ENCODE measurements at places on chromosomes 11 and 22.

DNA sequence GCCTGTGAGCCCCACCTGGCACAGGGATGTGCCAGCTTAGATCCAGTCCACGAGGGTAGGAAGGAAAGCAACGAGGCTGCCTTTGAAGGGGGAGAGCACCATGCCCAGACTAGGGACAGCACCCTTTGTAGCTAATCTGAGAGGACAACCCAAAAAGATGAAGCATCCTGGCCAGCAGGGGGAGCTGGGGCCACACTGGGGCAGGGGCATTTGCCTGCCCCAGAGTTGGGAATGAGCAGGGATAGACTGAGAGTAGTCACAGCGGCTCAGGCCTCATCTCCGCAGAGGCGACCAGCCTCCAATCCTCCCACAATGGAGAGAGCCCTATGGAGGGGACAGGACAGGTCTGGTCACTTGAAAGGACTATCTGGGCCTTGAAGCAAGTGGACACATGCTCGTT lies 16.4 kb downstream of the LMO1 start:
- H3K4me3 ChIP-seq: no peak overlapping the region
- DNase-seq: peak; percentile 28
- H3K4me1 ChIP-seq: no peaks in the 10 kb centered on the region
- no peak overlapping the region for H3K27ac ChIP-seq

- no peak overlapping the region for H3K4me3 ChIP-seq
- H3K4me1 ChIP-seq: no peaks in the 10 kb centered on the region
- DNase-seq: no peak
- H3K27me3 ChIP-seq: peaks cover 5% of the 10 kb centered on the region
- H3K36me3 ChIP-seq: no peaks in the 10 kb centered on the region
Measured at GRCh38 chr11:36774603-36775002, 176.6 kb upstream of the RAG2 start.

GRCh38 chr11:111452817-111453552 lies 59.2 kb downstream of the BTG4 start:
- H3K4me3 ChIP-seq: no peak overlapping the region
- H3K27me3 ChIP-seq: peaks cover 9% of the 10 kb centered on the region
- no peak for DNase-seq
- H3K36me3 ChIP-seq: no peaks in the 10 kb centered on the region
- no peak overlapping the region for H3K27ac ChIP-seq
- peaks cover 12% of the 10 kb centered on the region for H3K4me1 ChIP-seq

DNA sequence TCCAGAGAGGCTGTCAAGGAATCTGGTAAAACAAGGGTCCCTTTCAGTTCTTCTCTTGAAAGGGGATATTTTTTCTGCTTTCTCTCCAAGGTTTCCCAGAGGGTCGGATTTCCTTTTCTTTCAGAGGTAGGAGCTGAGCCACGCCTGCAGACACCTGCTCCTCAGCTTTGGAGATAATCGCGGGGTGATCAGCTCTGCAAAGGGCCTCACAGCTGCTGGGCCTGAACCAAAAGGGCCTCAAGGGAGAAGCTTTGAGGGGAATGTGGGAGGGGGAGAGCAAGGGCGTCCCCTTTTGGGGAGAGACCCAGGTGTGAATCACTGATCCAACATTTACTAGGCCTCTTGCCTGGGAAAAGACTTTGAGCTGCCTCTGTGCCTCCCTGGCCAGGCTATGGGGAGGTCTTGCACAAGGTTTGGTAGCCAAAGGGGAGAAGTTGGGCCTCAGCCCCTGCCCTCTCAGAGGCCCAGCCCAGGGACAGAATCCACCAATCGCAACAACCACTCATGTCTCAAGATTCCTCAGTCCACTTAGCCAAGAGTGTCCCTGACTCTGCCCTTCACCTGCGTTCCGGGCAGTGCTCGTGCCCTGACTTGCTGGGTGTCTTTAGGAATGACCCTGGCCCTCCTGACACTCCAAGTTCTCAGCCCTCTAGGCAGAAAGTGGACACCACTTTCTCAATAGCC lies 14.0 kb upstream of the TP53I11 start:
- H3K36me3 ChIP-seq: no peaks in the 10 kb centered on the region
- DNase-seq: no peak
- H3K27me3 ChIP-seq: no peaks in the 10 kb centered on the region

- H3K27me3 ChIP-seq: peaks cover 42% of the 10 kb centered on the region
- DNase-seq: no peak
- H3K4me3 ChIP-seq: no peak overlapping the region
- no peak overlapping the region for H3K27ac ChIP-seq
- H3K4me1 ChIP-seq: no peaks in the 10 kb centered on the region
- no peaks in the 10 kb centered on the region for H3K36me3 ChIP-seq
Measured at GRCh38 chr11:12016246-12016645, 7.8 kb upstream of the DKK3 start.

- DNase-seq: no peak
- no peak overlapping the region for H3K4me3 ChIP-seq
- no peaks in the 10 kb centered on the region for H3K36me3 ChIP-seq
- H3K27me3 ChIP-seq: no peaks in the 10 kb centered on the region
Measured at GRCh38 chr11:109911488-109911887, 181.7 kb upstream of the ZC3H12C start.

DNA sequence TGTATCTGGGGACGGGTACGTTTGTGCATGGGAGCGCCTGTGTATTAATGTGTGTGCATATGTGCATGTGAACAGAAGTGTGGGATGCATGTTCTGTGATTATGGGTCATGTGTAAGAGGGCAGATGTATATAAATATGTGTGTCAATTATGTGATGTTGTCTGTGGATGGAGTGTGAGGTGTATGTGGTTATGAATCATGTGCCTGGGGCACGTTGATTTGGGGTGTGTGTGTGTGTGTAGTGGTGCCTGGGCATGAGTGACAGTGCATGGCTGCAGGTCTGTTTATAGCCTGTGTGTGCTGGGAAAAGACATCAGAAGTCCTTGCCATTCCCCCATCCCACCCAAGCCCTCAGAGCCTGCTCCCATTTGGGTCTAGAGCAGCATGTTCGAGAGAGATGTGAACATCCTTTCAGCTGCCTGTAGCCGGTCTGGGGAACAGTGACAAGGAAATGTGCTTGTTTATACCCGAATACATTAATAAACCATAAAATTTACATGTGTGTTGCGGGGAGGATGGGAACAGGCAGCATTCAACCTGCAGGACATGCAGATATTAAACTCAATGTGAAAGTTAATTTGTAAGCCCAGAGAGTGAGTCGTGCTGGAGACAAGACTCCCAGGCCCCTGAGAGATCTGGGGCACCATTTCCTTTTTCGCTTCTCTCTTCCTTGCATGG lies 129.0 kb downstream of the NECTIN1 start:
- no peaks in the 10 kb centered on the region for H3K36me3 ChIP-seq
- no peak for DNase-seq
- H3K27ac ChIP-seq: no peak overlapping the region
- peaks cover 11% of the 10 kb centered on the region for H3K27me3 ChIP-seq

DNA sequence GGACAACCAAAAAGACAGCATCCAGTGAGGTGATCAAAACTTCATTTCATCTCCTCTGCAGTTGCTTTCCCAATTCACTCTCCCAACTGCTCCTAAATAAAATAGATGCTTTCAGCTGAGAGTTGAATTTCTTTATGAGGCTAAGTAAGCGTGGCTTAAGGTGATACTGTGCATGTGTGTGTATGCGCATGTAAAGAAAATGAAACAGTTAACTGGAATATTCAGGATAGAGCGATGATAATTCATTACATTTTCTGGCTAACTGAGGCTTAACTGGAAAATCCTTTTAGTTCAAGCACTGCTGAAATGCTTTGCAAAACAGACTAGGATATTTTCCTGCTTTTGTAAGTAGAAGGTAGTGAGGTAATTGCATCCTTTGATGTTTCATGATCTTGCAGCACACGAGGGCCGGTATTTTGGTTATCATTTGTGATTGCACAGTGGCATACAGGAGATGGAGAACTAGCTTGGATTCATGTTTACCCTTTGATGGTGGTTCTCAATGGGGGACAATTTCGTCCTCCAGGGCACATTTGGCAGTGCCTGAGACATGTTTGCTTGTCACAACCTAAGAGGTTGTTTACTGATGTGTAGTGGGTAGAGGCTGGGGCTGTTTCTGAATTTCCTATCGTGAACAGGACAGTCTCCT lies 71.2 kb downstream of the ZBTB16 start:
- no peaks in the 10 kb centered on the region for H3K36me3 ChIP-seq
- no peaks in the 10 kb centered on the region for H3K27me3 ChIP-seq
- peaks cover 33% of the 10 kb centered on the region for H3K4me1 ChIP-seq
- no peak overlapping the region for H3K27ac ChIP-seq

DNA sequence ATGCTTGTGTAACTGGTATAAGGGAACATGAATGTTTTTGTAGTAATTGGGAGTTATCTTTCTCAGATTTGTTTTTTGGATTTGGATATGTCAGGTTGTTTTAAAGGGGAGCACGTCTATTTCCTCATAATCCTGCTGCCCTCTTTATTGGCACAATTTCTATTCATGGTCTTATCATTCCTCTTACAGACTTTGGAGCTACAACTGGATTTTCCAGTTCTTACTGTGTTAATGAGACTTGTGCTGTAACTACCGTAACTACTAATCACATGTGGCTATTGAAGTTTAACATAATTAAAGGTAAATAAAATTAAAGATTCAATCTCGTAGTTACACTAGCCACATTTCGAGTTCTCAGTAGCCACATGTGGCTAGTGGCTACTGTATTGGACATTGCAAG lies 1.9 kb downstream of the FDX1 start:
- peaks cover 66% of the 10 kb centered on the region for H3K4me1 ChIP-seq
- H3K4me3 ChIP-seq: peak overlapping the region; percentile 99
- DNase-seq: no peak
- H3K27ac ChIP-seq: peak overlapping the region; percentile 99
- H3K27me3 ChIP-seq: no peaks in the 10 kb centered on the region

GRCh38 chr11:64918017-64918416 lies 1.0 kb upstream of the ATG2A start:
- no peak for DNase-seq
- no peaks in the 10 kb centered on the region for H3K27me3 ChIP-seq
- peak overlapping the region; percentile 95 for H3K4me3 ChIP-seq
- peaks cover 21% of the 10 kb centered on the region for H3K4me1 ChIP-seq

DNA sequence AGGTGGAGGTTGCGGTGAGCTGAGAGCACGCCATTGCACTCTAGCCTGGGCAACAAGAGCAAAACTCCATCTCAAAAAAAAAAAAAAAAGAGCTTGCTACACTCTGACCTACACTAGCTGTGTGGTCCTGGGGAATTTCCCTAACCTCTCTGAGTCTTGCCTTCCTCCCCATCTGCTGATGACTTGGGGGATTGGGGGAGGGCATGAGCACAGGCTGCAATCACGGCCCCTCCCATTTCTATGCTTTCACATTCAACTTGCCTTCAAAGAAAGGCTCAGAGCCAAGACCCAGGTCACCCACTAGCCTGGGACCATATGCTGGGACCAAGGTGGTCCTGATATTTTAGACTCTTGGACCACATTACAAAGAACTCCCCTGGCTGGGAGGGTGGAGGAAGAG lies 39.8 kb upstream of the TEF start:
- H3K36me3 ChIP-seq: peaks cover 6% of the 10 kb centered on the region
- DNase-seq: peak; percentile 43
- peaks cover 4% of the 10 kb centered on the region for H3K4me1 ChIP-seq
- H3K4me3 ChIP-seq: no peak overlapping the region
- peak overlapping the region; percentile 30 for H3K27ac ChIP-seq

GRCh38 chr11:30329150-30329940 lies 6.4 kb downstream of the ARL14EP start:
- H3K27me3 ChIP-seq: no peaks in the 10 kb centered on the region
- H3K27ac ChIP-seq: peak overlapping the region; percentile 89
- H3K36me3 ChIP-seq: peaks cover 40% of the 10 kb centered on the region
- H3K4me1 ChIP-seq: peaks cover 60% of the 10 kb centered on the region
- peak overlapping the region; percentile 46 for H3K4me3 ChIP-seq

Measured in activated T-cell treated with anti-CD3 and anti-CD28 coated beads, Interleukin-2, amount 50 U/mL, for 72 hours (primary cell).